ENCODE measurements at places on chromosomes 12 and 14. TPM values are rescaled to one million over a fixed set of nuclear protein-coding genes. Genes with fewer than 3 reads are reported as not detected.
A peak's percentile ranks its signal among the peaks of the same experiment; 100 is the strongest.

- H3K36me3 ChIP-seq = no peaks in the 10 kb centered on the region
- H3K4me1 ChIP-seq = peaks cover 40% of the 10 kb centered on the region
- H3K4me3 ChIP-seq = peak overlapping the region; percentile 93
- DNase-seq = no peak
- H3K27me3 ChIP-seq = no peaks in the 10 kb centered on the region
- H3K27ac ChIP-seq = peak overlapping the region; percentile 91
These were observed 910 bp upstream of the TM7SF3 start for GRCh38 chr12:27014859-27015729.

DNA sequence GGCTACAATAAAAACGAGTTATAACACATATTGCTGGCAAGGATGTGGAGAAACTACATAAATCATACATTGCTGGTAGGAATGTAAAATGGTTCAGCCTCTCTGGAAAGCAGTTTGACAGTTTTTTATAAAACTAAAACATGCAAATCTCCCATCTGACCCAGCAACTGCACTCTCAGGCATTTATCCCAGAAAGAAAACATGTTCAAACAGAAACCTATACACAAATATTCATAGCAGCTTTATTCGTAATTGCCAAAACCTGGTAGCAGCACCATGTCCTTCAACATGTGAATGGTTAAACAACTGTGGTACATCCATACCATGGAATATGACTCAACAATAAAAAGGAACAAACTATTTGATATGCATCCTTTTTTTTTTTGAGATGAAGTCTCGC, 10.1 kb upstream of the TMCC3 start:
- no peak overlapping the region for H3K27ac ChIP-seq
- H3K4me3 ChIP-seq = no peak overlapping the region
- DNase-seq = no peak
- H3K27me3 ChIP-seq = no peaks in the 10 kb centered on the region
- H3K36me3 ChIP-seq = no peaks in the 10 kb centered on the region
- H3K4me1 ChIP-seq = peaks cover 11% of the 10 kb centered on the region

GRCh38 chr12:24078318-24078765, 128.9 kb upstream of the SOX5 start:
- H3K27me3 ChIP-seq = no peaks in the 10 kb centered on the region
- H3K4me3 ChIP-seq = no peak overlapping the region
- no peak overlapping the region for H3K27ac ChIP-seq
- DNase-seq = no peak

DNA sequence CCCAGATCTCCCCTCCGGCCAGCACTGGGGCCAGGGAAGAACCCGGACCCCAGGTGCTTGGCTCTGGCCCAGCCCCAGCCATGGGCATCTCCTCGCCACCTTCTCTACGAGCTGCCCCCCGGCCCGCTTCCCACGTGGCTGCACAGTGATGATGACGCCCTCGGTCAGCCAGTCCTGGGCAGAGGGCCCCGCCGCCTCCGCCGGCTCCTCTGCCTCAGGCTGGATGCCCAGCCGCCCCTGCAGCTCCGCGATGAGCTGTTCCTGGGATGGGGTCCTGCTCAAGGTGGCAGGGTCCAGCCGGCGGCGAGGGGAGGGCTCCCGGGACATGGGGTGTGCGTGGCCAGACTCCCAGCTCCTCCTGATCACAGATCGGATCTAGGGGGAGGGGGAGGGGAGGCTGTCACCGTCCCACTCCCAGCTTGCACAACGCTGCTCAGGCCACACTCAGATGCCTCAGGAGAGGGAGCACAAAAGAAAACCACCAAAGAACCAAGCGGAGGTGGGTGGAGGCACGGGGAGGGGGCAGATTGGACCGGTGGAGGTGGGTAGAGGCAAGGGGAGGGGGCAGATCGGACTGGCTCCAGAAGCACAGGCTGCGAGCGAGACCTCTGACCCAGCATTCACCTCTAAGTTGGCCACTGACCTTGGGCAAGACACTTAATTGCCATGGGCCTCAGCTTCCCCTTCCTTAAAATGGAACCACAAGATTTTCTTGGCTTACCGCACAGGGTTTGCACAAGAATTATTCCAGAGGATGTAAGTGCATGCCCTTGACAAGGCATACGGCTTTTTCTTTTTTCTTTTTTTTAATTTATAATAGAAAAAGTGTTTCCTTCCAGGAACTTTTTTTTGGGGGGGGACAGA, 16.1 kb upstream of the RPLP0 start:
- H3K4me3 ChIP-seq = no peak overlapping the region
- no peak overlapping the region for H3K27ac ChIP-seq
- peaks cover 40% of the 10 kb centered on the region for H3K36me3 ChIP-seq
- H3K27me3 ChIP-seq = no peaks in the 10 kb centered on the region
- H3K4me1 ChIP-seq = no peaks in the 10 kb centered on the region

The EAPP gene
- total RNA-seq = 20.0 TPM

DNA sequence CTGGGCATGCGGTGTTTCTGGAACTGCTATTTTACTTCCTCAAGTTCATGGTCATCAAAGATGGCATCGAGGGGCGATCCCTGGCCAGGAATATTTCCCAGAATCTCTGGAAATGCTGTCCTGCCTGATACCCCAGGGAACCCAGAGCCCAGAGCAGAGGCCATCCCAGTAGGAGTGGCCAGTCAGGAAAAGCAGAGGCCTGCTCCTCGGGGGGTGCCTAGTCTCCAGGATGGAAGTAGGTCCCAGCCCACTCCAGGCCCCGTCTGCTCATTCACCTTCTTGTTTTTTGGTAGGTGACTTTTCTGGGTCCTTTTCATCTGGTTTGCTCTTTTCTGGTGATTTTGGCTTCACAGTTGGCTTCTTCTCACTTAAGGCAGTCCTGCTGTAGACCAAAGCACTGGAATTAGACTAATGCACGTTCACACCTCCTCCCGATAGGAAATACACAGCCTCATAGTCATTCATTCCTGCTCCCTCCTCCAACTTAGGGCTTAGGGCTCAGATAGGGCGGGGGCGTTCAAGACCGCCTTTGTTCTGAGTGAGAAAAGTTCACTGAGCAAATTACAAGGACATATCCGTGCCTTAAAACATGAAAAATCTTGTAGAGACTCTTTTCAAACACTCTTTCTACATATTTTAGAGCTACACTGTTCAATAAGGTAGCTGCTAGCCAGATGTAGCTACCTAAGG, 51.1 kb downstream of the TRAFD1 start:
- no peak overlapping the region for H3K27ac ChIP-seq
- no peak overlapping the region for H3K4me3 ChIP-seq

GRCh38 chr12:128652136-128652751, 171.5 kb downstream of the SLC15A4 start:
- no peak overlapping the region for H3K27ac ChIP-seq
- no peaks in the 10 kb centered on the region for H3K4me1 ChIP-seq
- no peak overlapping the region for H3K4me3 ChIP-seq
- DNase-seq = no peak

- no peaks in the 10 kb centered on the region for H3K27me3 ChIP-seq
- no peaks in the 10 kb centered on the region for H3K36me3 ChIP-seq
- no peak overlapping the region for H3K4me3 ChIP-seq
- no peak for DNase-seq
- no peaks in the 10 kb centered on the region for H3K4me1 ChIP-seq
These were observed 263.5 kb upstream of the ALG10B start for GRCh38 chr12:38053113-38053512.

GRCh38 chr14:99413172-99413571, 67.5 kb downstream of the SETD3 start:
- no peaks in the 10 kb centered on the region for H3K27me3 ChIP-seq
- H3K4me3 ChIP-seq = no peak overlapping the region
- H3K27ac ChIP-seq = no peak overlapping the region
- H3K4me1 ChIP-seq = no peaks in the 10 kb centered on the region
- no peaks in the 10 kb centered on the region for H3K36me3 ChIP-seq

- no peaks in the 10 kb centered on the region for H3K4me1 ChIP-seq
- H3K27me3 ChIP-seq = no peaks in the 10 kb centered on the region
- H3K4me3 ChIP-seq = no peak overlapping the region
- DNase-seq = no peak
These were observed 120.1 kb upstream of the CCND2 start for GRCh38 chr12:4153343-4153892.

DNA sequence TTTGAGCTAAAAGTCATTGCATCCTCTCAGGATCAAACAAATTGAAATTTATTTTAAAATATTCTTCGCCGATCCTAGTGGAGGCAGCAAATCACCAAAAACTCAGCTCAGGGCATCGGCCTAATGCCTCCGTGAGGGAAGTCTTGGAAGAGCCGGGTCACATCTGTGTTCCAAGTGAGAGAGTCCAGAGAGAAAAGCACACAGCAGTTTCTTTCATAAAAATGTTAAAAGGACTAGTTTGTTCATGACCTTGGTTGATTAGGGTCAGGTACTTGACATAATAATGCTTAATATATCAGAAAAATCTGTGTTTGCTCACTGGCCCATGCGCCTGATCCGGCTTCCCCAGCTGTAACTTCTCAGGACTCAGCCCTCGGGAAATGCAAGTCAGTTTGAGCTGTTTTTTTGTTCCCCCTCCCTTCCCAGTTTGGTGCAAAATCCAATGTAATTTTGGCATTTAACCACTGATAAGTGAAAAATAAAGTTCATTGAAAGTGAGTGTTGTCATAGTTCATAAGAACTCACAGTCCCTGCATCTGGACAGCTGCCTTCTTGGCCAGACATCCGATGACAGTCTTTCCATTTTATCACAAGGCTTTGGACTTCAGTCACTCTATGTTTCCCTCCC, 161.7 kb downstream of the CAND1 start:
- no peaks in the 10 kb centered on the region for H3K36me3 ChIP-seq
- no peaks in the 10 kb centered on the region for H3K27me3 ChIP-seq
- H3K4me1 ChIP-seq = no peaks in the 10 kb centered on the region
- DNase-seq = peak; percentile 41

The CCDC38 gene
- 0.12 TPM for total RNA-seq

- peak overlapping the region; percentile 6 for H3K4me3 ChIP-seq
- no peaks in the 10 kb centered on the region for H3K36me3 ChIP-seq
- no peak overlapping the region for H3K27ac ChIP-seq
- H3K27me3 ChIP-seq = no peaks in the 10 kb centered on the region
- H3K4me1 ChIP-seq = peaks cover 22% of the 10 kb centered on the region
- no peak for DNase-seq
These were observed 181.6 kb downstream of the CHST11 start for GRCh38 chr12:104638218-104638850.

GRCh38 chr12:130830246-130830551, 8.9 kb downstream of the STX2 start:
- DNase-seq = no peak
- H3K27me3 ChIP-seq = no peaks in the 10 kb centered on the region
- no peak overlapping the region for H3K27ac ChIP-seq
- peaks cover 28% of the 10 kb centered on the region for H3K4me1 ChIP-seq
- no peaks in the 10 kb centered on the region for H3K36me3 ChIP-seq

The CD63 gene
- 635 TPM for total RNA-seq

DNA sequence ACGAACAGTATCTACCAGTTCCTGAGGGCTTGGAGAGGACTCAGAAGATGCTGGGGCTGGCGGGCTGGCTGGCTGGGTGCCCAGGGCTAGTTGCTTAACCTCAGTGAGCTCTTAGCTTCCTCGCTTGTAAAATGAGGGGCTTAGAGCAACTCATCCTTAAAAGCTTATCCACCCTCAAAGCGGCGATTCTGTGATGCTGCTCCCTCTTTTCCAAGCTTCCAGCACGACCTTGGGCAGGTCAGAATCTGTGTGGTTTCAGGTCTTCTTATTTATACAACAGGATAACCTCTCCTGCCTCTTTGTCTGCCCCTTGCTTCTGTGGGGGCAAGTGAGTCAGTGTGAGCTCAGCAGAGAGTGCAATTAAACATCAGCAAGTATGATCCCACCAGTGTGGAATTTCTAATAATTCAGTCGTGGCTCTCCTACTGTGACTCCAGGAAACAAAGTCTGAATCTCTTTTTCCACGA, 281.8 kb downstream of the KSR2 start:
- no peaks in the 10 kb centered on the region for H3K27me3 ChIP-seq
- no peak for DNase-seq
- no peaks in the 10 kb centered on the region for H3K4me1 ChIP-seq
- no peaks in the 10 kb centered on the region for H3K36me3 ChIP-seq
- no peak overlapping the region for H3K4me3 ChIP-seq
- no peak overlapping the region for H3K27ac ChIP-seq

GRCh38 chr14:56812364-56813141, 2.3 kb upstream of the OTX2 start:
- H3K36me3 ChIP-seq = no peaks in the 10 kb centered on the region
- peaks cover 100% of the 10 kb centered on the region for H3K27me3 ChIP-seq
- peaks cover 12% of the 10 kb centered on the region for H3K4me1 ChIP-seq
- no peak overlapping the region for H3K27ac ChIP-seq
- DNase-seq = no peak

GRCh38 chr14:97641827-97642226, 844.6 kb downstream of the VRK1 start:
- no peaks in the 10 kb centered on the region for H3K36me3 ChIP-seq
- no peak overlapping the region for H3K4me3 ChIP-seq
- no peaks in the 10 kb centered on the region for H3K4me1 ChIP-seq
- no peak for DNase-seq
- no peak overlapping the region for H3K27ac ChIP-seq

The NR4A1 gene
- total RNA-seq = 190 TPM

The TUBA1A gene
- total RNA-seq = 133 TPM

DNA sequence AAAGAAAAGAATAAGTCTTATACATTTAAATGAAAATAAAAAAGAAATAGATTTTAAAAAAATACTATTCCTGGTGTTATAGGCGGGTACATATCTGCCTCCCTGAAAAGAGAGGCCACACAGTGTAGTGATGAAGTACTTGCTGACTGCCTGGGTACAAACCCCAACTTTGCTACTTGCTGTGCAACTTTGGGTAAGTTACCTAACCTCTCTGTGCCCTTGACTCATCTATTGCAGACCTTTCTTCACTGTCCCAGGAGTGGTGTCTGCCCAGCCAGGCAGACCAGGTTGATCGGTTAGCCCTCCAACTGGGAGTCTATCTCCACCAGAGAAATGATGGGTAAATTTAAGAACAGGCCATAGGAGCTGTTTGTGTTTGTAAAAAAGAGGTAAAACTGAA, 82.0 kb downstream of the SLC24A4 start:
- no peak overlapping the region for H3K4me3 ChIP-seq
- peak overlapping the region; percentile 21 for H3K27ac ChIP-seq
- H3K36me3 ChIP-seq = no peaks in the 10 kb centered on the region
- DNase-seq = no peak
- H3K4me1 ChIP-seq = peaks cover 16% of the 10 kb centered on the region
- no peaks in the 10 kb centered on the region for H3K27me3 ChIP-seq

- H3K27me3 ChIP-seq = peaks cover 70% of the 10 kb centered on the region
- H3K36me3 ChIP-seq = no peaks in the 10 kb centered on the region
- DNase-seq = no peak
- H3K4me3 ChIP-seq = no peak overlapping the region
- H3K4me1 ChIP-seq = peaks cover 13% of the 10 kb centered on the region
These were observed 681 bp upstream of the JPH4 start for GRCh38 chr14:23579311-23579630.

GRCh38 chr12:124617615-124618014, 50.2 kb upstream of the NCOR2 start:
- peak; percentile 69 for DNase-seq
- H3K27me3 ChIP-seq = no peaks in the 10 kb centered on the region
- no peak overlapping the region for H3K27ac ChIP-seq
- H3K36me3 ChIP-seq = no peaks in the 10 kb centered on the region

DNA sequence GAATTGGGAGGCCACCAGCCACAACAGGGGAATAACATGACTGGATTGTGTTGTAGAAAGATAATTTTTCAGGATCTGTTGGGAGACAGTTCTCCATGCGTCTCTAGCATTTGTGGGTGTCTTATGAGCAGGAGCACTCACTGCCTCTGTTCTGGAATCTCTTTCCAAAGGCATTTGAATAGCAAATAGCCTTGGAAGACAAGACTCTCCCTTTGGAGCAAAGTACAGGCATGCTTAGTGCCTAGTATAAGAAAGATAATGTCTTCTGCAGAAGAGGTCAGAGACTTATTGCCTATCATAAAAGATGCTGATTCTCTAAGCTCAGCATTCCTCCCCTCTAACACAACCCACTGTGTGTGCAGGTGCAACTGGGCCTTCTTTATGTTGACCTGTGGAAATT, 58.3 kb downstream of the VCPKMT start:
- H3K27ac ChIP-seq = no peak overlapping the region
- DNase-seq = no peak
- peaks cover 14% of the 10 kb centered on the region for H3K4me1 ChIP-seq
- no peaks in the 10 kb centered on the region for H3K27me3 ChIP-seq

Measured in heart right ventricle (tissue), 16 donors.